Fibroblast of skin of left quadriceps (primary cell): ENCODE measurements at places on chromosomes 3 and 15.
A peak's percentile ranks its signal among the peaks of the same experiment; 100 is the strongest.

- DNase-seq, result no peak
These were observed 148.0 kb upstream of the MBNL1 start for GRCh38 chr3:152120601-152121269.

DNA sequence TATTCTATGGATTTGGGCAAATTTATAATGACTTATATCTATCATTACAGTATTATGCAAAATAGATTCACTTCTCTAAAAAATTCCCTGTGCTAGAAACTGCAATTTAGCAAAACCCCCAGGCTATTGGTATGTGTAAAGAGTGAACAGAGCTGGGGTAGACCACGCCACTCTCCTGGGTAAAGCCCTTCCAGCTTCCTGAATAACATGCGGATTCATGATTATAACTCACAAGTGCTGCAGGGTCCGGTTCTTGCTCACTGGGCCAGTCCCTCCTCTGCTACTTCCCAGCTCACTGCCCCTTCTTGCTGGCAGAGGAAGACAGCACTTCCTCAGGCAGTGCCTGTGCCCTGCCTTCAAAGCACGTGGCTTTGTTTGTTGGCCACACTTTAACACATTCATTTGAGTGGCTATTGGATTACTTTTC, 4.1 kb downstream of the CD80 start:
- DNase-seq, result no peak

- DNase-seq, result no peak
These were observed 269.6 kb upstream of the ST8SIA2 start for GRCh38 chr15:92123962-92124656.

DNA sequence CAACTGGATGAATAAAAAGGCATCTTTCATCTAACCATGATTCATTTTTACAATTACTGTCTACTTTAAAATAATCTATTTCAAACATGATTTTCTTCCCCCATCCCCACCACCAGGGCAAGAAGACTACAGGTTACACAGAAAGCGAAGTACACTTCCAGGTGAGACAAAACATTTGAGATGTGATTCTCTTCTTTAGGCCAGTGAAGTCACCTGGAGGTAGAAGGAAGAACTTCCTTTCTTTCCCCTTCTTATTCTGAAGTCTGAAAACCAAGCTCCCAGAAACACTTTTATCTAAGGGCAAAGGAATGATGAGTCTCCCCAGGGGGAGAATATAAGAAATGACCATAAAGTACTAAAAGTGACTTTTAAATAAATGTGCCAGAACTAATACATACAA, 36.7 kb downstream of the SHQ1 start:
- no peak for DNase-seq

DNA sequence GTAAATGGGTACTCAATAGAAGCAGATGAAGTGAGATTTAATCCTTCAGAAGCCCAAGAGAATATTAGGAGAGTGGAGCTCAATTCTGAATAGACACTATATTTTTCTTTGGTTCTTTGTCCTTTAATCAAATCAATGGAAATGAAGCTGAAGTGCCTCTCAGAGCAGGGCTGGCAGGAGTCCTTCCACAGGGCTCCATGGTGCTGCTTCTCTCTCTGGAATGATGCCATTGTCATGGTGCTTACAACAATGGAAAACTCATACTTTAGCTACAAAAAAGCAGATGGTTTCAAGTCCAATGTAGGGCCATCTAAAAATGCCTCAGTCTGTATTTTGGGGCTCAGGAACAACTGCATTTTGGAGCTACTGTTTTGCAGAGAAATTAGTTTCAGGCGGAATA, 125.1 kb downstream of the SNRK start:
- no peak for DNase-seq

DNA sequence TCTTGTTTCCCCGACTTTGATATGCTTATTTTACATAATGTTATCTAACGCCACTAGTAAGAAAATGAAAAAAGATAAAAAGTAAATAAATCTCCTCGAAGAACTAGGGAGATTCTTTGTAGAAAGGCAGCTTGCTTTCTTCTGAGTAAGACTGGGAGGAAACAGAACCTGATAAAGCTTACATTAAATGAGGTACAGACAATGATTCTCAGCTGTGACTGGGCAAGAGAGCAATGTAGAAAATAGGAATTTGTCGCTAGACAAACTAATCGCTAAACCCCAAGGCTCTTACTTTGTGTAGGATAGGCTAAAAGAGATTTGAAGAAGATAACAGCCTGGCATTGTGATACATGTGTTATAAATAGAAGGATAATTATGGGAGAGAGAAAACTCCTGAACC, 919.0 kb upstream of the ALCAM start:
- no peak for DNase-seq

- DNase-seq, result no peak
These were observed 445.3 kb upstream of the ROBO1 start for GRCh38 chr3:80213086-80213485.

GRCh38 chr3:65963787-65964677, 74.7 kb downstream of the MAGI1 start:
- DNase-seq, result peak; percentile 91

- DNase-seq, result no peak
These were observed 1.7 kb downstream of the SCN11A start for GRCh38 chr3:39050029-39050428.

DNA sequence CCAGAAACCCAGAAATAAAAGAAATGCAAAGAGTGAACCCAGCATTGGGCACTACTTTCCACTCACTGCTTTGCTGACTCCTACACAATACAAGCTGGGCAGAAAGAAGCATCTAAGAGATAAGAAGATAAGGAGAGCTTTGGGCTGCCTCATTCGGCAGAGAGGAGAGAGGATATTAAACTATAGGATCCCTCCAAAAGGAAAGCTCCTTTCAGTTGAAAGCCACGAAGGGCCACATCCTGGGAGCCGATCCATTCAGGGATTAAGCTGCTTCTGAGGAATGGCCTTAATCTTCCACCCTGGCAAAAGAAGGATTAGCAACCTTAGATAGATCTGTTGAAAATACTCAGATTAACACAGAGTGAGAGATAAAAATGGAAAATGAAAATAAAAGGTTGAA, 274.9 kb upstream of the PPP2R3A start:
- no peak for DNase-seq

- no peak for DNase-seq
These were observed 118.4 kb downstream of the NR2F2 start for GRCh38 chr15:96448923-96449322.

GRCh38 chr15:81222007-81222406, 25.3 kb downstream of the IL16 start:
- no peak for DNase-seq

DNA sequence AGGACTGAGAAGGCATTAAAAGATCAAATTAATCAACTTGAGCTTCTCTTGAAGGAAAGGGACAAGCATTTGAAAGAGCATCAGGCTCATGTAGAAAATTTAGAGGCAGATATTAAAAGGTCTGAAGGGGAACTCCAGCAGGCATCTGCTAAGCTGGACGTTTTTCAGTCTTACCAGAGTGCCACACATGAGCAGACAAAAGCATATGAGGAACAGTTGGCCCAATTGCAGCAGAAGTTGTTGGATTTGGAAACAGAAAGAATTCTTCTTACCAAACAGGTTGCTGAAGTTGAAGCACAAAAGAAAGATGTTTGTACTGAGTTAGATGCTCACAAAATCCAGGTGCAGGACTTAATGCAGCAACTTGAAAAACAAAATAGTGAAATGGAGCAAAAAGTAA, 149.7 kb upstream of the LRRFIP2 start:
- DNase-seq, result no peak
